Thoracic aorta (tissue), 2 donors: ENCODE measurements at places on chromosomes 5 and 9. TPM values are rescaled to one million over a fixed set of nuclear protein-coding genes. Genes with fewer than 3 reads are reported as not detected.

DNA sequence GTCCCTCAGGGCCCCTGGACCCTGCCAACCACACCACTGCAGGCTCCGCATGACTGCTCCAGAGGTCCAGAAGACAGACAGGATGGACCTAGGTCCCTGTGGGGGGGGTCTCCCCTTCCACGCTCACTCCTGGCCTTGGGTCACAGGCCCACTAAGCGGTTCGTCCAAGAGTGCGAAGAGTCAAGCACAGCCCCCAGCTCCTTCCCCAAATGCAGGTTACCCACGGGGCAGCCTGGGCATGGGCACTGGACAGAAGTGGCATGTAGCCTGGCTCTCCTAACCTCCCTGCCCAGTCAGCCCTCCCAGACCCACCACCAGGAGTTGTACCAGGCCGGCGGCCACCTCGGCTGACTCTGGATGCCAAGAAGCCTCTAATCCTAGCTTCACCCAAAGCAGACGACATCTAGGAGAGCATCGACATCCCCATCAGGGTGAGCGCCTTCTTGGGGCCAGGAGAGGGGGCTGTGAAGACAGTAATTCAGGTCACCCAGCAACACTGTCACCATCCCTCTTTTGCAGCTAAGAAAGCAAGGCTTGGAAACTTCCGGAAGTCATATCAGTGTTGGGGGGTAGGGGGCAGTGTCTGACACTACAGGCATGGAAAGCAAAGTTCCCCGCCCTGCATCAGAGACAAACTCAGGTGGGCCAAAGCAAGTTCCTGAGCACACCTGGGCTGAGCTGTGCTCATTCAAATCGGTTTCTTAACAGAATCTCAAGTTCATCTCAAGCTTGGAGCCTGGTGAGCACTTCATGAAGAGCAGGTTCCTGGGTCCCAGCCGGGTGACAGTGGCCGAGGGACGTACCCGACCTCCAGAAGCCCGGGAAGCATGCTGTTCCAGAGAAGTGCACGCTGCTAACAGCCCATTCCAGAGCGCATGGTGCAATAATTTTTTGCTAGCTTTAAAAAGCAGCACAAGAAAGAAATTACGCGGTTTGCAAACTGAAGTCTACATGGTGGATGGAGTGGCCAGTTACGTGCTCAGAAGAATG lies 68.7 kb downstream of the SEMA4D start:
- DNase-seq = no peak

- no peak for DNase-seq
Measured at GRCh38 chr9:96160866-96161265, 141.1 kb downstream of the HSD17B3 start.

DNA sequence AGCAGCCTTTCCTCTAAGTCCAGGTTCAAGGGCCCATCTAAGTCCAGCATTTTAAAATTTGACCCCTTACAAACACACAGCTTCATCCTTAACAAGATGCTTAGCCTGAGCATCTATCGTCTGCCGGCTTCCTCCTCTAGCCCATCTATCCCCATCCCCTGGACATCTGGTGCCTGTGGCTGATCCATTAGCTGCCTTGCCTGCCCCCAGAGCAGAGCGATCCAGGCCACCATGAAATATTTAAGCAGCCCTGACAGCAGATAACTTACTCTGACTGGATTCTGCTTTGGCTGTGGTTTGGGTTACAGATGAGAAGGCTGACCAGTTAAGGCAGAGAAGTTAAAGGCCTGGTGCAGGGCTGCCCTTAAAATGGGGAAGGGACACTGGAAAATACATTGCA lies 30.9 kb upstream of the CPEB4 start:
- DNase-seq = no peak

FOXI1 gene
- not detected for total RNA-seq

C8G gene
- not detected for total RNA-seq

RUSC2 gene
- 124 TPM for total RNA-seq

DNA sequence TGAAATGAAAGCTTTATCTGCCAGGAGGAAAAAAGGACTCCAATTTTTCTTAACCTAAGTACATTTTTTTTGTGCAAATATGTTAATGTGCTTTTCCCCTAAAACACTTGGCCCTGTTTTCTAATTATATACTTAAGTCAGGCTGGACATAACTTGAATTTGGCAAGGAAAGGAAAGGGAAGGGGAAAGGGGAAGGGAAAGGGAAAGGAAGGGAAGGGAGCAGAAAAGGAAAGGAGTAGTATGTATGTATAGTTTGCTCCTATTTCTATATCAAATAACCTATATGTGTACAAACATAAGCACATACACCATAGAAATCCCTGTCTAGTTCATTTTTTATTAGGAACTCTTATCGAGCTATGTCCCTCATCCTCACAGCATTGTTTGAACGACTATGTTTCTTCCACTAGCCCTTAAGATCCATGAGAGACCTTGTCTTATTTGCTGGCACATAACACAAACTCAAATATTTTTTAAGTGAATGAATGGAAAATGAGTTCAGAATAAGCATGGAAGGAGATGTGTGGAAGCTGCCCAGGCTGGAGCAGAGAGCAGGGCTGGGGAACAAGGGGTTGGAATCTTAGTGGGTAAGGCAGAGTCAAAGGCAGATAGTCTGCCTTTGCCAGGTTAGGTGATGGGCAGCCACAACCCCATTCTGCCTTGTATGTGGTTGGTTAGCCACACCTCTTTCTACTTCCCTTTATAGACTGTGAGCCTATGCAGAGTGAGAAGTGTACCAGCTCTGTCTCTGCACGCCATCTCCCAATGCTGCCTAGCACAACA lies 70.0 kb downstream of the KLHL3 start:
- no peak for DNase-seq

DNA sequence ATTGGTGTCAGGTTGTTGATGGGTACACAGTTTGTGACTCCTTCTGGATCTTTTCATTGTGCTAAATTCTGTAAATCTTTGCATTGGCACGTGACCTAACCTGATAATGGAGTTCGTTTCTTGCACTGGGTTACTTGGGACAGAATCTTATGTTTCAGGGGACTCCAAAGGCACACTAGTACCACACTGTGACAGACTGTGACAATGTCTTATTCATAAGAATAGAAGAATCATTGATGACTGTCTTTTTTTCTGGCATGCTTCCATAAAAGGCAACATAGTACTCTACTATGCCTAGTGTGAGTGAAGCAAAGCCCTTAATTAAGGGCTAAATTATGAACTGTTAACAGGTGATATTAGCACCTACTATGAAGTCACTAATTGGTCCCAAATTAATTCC lies 35.4 kb upstream of the RICTOR start:
- DNase-seq = no peak

GRCh38 chr5:128762661-128763306 lies 202.5 kb upstream of the SLC27A6 start:
- no peak for DNase-seq

AGXT2 gene
- total RNA-seq = not detected

DNA sequence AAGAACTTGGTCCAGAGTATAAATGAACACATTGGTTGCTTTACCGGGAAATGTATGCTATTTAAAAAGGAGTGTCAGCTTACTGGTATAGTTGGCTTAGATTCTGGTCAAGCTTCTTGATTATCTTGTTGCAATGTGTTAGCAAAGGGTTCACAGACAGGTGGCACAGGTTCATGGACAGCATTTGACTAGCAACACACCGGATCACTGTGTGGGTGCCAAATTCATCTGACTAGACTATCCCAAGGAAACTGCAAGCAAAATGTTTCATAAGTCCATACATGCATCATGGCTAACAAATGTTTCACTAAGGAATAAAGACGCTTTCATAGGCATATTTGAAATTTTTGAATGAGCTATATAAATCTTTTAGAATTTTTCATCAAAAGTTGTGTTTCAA lies 274.1 kb downstream of the PLK2 start:
- no peak for DNase-seq

DNA sequence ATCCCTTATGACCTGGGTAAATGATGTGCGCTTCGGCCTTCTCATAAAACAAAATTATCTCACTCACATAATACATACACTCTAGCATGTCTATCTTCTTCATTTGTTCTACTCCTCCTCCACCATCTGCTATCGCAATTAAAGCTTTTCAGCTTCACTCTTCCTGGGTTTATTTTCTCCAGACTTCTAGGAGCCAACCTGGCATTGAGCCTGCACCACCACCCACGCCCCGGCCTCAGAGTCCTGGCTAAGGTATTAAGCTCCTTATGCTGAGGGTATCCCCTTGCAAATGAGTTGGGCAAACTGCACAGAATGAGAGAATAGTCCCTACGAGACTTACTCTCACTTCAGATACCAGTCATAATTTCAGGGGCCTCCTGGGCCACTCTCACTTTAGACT lies 236.1 kb upstream of the CDH12 start:
- DNase-seq = no peak

- no peak for DNase-seq
Measured at GRCh38 chr9:36690412-36691168, 117.9 kb downstream of the MELK start.

GRCh38 chr9:91882627-91883026 lies 67.4 kb downstream of the ROR2 start:
- no peak for DNase-seq

NR2F1-AS1 gene
- 0.54 TPM for total RNA-seq
